ENCODE measurements at places on chromosomes 4 and X.

DNA sequence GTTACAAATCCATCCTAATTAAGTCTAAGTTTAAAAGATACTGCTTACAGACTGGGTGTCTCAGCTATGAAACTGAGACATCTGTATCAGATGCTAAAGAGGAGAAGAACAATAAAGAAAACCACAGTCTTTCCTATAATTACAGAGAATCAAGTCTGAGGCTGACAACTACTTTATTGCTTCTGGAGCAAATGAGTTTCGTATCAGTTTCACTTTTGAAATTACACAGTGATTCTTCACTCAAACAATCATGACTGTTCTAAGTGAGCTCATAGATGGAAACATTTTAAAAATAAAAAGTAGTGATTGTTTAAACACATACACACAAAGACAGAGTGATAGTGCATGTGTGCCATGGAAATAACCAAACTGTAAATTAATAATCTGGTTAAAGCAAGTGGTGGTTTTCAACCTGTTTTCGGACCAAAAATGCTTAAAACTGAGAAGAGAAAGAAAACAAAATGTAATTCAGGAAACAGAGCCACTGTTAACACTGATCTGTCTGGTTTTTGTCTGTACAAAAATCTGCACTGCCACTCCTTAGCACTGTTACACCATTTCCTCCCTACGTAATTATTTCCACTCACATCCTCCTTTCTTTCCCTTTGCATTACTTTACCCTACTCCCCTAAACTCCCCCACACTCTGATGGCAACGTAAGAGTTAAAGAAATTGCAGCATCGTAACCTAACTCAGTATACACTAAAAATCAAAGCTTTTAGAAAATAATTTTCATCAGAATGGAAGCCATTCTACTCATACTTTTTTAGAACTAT is 12.5 kb downstream of the RFC1 start:
- DNase-seq: no peak

- DNase-seq: no peak
These were observed 15.4 kb upstream of the SCD5 start for GRCh38 chr4:82814034-82814433.

GRCh38 chr4:121702136-121702535 is 5.4 kb upstream of the ANXA5 start:
- no peak for DNase-seq

DNA sequence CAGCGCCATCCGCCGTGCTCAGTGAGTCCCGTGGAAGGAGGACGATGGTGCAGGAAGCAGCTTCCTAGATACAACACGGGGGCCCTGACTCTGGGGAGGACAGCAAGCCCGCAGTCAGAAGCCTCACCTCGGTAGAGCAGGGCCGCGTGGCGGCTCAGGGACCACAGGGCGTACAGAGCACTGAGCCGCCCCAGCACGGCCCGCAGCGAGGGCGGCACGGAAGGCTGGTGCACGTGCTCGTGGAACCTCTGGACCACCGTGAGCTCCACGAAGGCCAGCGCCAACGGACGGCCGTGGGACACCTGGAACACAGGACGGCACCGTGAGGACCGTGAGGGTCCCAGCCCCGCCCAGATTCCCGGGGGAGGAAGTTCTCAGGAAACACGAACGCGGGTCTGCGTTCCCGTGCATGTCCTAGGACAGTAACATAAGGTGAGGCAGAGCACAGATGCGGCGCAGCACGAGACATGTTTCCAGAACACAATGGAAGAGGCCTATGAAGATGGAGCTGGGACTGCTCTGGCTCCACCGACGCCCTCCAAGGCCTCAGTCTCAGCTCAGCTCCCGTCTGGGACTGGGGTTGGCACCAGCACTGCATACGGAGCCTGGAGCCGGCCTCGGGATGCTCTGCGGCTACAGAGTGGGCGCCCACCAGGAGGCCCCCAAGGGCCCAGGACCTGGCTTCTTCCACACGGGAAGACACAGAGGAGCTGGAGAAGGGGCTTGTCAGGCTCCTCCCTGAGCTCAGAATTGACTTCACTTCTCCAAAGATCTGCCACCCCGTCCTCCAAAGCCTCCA is 65.5 kb downstream of the ACOX3 start:
- DNase-seq: no peak

All from activated naive CD4-positive, alpha-beta T cell treated with Interleukin-2 at 50 U/mL for 16 hours (primary cell).